ENCODE measurements at places on chromosomes 7 and 10. TPM values are rescaled to one million over a fixed set of nuclear protein-coding genes. Genes with fewer than 3 reads are reported as not detected.

- no peak overlapping the region for H3K27ac ChIP-seq
- no peaks in the 10 kb centered on the region for H3K4me1 ChIP-seq
- H3K27me3 ChIP-seq = no peaks in the 10 kb centered on the region
- DNase-seq = no peak
- no peaks in the 10 kb centered on the region for H3K36me3 ChIP-seq
- H3K4me3 ChIP-seq = no peak overlapping the region
Observed at GRCh38 chr7:130463553-130464434, 23.0 kb upstream of the CEP41 start.

DNA sequence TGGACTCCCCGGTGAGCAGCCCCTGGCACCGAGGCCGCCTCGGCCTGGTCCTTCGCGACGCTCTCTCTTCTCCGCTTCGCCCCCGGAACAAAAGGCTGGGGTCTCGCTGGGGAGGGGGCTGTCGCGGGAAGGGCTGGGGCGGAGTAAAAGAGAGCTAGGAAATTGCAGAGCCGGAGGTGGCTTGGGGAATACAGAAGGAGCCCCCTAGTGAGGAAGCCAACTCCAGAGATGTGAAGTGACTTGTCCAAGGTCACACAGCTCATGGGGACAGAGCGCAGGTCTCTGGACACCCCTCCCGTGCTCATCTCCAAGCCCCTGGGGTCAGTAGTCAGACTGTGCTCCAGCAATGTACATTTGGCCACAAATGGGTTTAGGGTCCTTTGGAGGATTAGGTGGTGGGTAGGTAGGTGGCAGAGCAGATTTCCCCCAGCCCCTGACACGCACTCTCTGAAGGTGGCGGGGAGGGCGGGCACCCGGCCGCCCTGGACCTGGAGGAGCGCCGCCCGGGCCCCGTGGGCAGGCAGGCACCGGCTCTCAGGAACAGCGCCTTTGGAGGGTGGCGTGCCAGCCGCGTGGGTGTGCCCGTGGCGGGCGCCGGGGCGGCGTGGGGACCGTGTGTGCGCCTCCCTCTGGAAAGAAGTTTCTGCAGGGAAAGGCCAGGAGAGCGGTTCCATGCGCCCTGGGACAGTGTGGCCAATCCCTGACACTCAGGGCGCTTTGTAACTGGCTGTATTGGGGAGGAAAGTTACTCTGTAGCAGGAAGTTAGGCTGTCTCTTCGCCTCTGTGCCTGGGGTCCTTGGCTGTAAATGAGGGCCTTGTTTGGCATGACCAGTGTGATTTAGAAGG is 910 bp downstream of the WIPF3 start:
- no peaks in the 10 kb centered on the region for H3K4me1 ChIP-seq
- peak overlapping the region; percentile 81 for H3K4me3 ChIP-seq
- H3K27ac ChIP-seq = no peak overlapping the region
- no peaks in the 10 kb centered on the region for H3K36me3 ChIP-seq

PIP gene
- total RNA-seq = not detected

- DNase-seq = no peak
- peaks cover 2% of the 10 kb centered on the region for H3K4me1 ChIP-seq
- no peaks in the 10 kb centered on the region for H3K36me3 ChIP-seq
- no peaks in the 10 kb centered on the region for H3K27me3 ChIP-seq
- H3K4me3 ChIP-seq = no peak overlapping the region
Observed at GRCh38 chr7:135980665-135981180, 3.6 kb upstream of the MTPN start.

MYOZ1 gene
- 3.3 TPM for total RNA-seq

Measured in endodermal cell (in vitro differentiated cells).